ENCODE measurements at places on chromosomes 4 and X. TPM values are rescaled to one million over a fixed set of nuclear protein-coding genes. Genes with fewer than 3 reads are reported as not detected.

The XG gene
- total RNA-seq = not detected

DNA sequence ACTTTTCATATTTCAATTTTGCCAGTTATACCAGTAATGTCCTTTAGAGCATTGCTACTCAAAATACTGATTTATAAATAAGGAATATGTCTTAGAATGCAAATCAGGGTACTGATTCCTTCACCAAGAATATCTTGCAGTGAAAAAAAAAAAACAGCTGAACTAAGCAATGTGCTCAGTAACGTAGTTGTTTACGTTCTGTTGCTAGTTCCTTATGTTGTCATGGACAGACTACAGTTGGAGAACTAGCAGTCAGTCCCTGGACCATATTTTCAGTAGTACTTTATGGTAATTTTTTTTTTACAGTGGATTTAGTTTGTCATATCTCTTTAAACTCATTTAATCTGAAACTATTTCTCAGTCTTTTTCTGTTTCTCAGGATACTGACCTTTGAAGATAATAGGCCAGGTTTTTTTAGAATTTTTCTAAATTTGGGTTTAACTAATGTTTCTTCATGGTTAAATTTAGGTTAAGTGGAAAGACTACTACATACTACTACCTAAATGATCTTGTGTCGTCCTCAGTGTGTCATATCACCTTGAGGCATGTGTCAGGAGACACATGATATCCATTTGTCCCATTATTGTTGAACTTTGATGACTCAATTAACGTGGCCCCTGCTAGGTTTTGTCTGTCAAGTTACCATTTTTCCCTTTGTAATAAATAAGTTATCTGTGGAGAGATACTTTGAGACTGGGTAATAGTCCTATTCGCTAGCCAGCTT, 21.0 kb downstream of the SMARCAD1 start:
- DNase-seq = no peak
- no peak overlapping the region for H3K4me3 ChIP-seq
- H3K4me1 ChIP-seq = no peaks in the 10 kb centered on the region

The TEX11 gene
- total RNA-seq = not detected

DNA sequence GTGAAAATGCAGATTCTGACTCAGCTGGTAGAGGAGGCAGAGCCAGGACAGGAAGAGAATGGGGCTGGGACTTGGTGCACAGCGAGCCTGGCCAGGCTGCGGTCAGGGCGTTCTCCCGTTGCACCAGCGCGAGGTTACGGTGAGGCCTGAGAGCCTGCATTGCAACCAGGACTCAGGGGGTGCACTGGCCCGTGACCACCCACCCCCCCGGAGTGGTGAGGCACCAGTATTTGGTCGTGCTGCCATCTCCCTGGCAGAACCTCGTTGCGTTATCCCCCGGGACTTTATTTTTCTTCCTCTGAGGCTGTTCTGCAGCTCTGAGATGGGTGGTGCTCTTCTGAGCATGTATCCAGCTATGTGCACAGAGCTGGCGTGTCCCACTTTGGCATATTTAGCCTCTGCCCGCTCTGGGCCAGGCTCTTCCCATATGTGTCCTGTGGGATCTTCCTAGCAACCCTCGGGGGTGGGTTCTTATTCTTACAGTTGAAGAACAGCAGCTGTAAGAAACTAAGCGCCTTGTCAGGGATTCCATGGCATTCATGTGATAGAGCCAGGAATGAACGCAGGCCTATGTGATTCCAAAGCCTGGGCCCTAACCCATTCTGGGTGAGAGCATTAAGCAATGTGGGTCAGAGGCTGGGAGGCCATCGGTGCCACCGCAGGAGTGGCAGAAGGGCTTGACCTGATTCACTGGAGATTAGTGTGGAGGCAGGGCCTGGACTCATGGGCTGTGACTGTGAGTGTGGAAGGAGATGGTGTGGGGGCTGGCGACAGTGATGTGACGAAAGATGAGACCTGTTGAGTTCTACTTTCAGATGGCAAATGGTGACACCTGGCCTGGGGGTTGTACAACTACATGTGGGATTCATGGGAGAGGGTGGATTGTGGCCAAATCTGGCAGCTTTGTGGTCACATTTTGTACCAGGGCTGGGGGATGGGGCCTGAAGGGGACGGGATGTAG, 3.1 kb downstream of the TADA2B start:
- H3K36me3 ChIP-seq = no peaks in the 10 kb centered on the region
- no peaks in the 10 kb centered on the region for H3K27me3 ChIP-seq
- no peak overlapping the region for H3K27ac ChIP-seq
- peaks cover 52% of the 10 kb centered on the region for H3K4me1 ChIP-seq
- no peak for DNase-seq

DNA sequence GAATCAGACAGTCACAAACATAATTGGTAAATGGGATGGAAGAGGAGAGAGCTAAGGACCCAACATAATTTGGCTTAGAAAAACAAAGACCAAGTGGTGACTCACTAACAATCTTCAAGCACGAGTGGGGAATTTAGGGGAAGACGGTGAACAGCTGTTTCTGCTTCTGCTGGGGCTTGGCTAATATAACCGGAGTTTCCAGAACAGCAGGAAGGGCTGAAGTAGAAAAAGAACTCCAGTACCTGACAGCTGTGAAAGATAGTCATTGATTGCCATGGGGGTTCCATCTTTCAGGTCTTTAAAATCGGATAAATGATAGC, 290.9 kb upstream of the LDB2 start:
- no peaks in the 10 kb centered on the region for H3K4me1 ChIP-seq
- peak; percentile 73 for DNase-seq
- no peaks in the 10 kb centered on the region for H3K27me3 ChIP-seq
- no peak overlapping the region for H3K27ac ChIP-seq

DNA sequence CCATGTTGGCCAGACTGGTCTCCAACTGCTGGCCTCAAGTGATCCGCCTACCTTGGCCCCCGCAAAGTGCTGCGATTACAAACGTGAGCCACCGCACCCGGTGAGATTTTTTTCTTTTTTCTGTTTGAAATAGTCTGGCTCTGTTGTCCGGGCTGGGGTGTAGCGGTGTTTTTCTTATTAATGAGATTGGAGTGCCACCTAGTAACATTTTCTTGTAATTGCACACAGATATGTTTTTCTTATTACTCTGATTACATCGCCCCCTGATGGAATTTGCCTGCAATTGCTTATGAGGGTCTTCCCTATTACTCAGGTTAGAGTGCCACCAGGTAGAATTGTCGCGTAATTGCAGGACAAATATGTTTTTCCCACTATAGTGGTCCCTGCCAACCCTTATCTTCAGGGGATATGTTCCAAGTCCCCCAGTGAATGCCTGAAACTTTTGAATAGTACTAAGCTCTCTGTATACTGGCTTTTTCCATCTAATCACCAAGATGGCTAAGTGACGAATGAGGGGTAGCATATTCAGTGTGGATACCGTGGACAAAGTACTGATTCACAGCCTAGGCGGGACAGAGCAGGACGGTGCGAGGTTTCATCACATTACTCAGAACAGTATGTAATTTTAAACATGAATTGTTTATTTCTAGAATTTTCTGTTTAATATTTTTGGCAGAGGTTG, 8.6 kb upstream of the PDHA1 start:
- no peaks in the 10 kb centered on the region for H3K27me3 ChIP-seq
- DNase-seq = peak; percentile 14
- H3K27ac ChIP-seq = no peak overlapping the region
- H3K4me1 ChIP-seq = no peaks in the 10 kb centered on the region
- no peaks in the 10 kb centered on the region for H3K36me3 ChIP-seq

GRCh38 chrX:145623453-145623852, 194.2 kb upstream of the SLITRK2 start:
- H3K27me3 ChIP-seq = no peaks in the 10 kb centered on the region
- no peaks in the 10 kb centered on the region for H3K36me3 ChIP-seq
- no peaks in the 10 kb centered on the region for H3K4me1 ChIP-seq

DNA sequence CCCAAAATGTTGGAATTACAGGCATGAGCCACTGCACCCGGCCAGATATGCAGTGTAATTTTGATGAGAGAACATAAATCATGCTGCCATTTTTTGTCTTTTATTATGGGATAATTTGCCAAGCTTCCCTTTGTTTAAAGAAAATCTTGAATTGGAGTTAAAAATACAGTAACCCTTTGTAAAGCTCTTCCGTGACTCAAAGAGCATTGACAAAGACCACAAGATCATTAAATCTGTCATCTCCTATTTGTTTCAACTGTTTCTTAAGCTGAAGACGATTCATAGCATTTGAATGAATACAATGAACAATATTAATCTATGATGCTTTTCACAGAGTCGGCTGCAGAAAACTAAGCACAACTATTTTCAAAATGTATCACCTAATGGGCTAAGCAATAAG, 132.6 kb downstream of the ANAPC4 start:
- no peaks in the 10 kb centered on the region for H3K27me3 ChIP-seq
- H3K27ac ChIP-seq = no peak overlapping the region
- H3K36me3 ChIP-seq = no peaks in the 10 kb centered on the region
- no peak overlapping the region for H3K4me3 ChIP-seq
- no peak for DNase-seq

- H3K4me3 ChIP-seq = no peak overlapping the region
- H3K27me3 ChIP-seq = no peaks in the 10 kb centered on the region
- no peaks in the 10 kb centered on the region for H3K4me1 ChIP-seq
- H3K36me3 ChIP-seq = no peaks in the 10 kb centered on the region
Observed at GRCh38 chr4:53531585-53532224, 59.6 kb downstream of the LNX1 start.

DNA sequence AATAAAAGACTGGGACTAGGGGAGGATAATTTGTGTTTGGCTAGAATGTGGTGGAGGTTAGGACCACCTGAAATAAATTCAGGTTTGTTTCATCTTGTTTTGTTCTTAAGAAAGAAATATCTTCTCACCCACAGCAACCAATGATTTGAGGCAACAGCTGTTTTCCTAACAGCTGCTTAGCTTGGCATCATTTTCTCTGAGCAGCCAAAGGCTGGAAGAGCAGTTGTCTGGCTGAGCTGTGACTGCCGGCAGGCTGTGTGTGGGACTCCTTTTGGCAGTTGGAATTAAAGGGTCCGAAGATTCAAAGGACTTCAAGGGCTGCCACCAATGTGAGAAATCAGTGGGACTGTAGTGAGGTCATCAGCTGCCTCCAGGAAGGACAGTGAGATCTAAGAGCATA, 5.0 kb downstream of the TRIM75 start:
- H3K27me3 ChIP-seq = no peaks in the 10 kb centered on the region
- H3K36me3 ChIP-seq = no peaks in the 10 kb centered on the region
- DNase-seq = no peak
- H3K4me3 ChIP-seq = no peak overlapping the region
- no peak overlapping the region for H3K27ac ChIP-seq
- H3K4me1 ChIP-seq = no peaks in the 10 kb centered on the region

DNA sequence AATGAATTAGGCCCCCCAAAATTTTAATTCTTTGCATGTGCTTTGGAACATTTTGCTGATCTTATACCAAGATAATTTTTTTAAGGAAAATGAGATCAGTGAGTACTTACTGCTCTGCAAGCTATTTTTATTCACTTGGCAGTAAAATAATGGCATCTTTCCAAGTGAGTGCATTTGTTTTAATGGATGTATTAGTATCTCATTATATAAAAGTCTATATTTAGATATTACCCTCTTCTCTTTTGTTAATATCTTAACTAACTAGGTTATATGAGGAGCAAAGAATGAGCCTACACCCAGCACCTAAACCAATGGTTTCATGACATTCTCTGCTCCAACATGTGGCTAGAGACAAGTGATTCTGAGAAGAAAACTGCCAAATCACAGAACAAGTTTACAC, 21.1 kb upstream of the ARAF start:
- peak; percentile 50 for DNase-seq
- H3K27ac ChIP-seq = no peak overlapping the region
- no peak overlapping the region for H3K4me3 ChIP-seq
- no peaks in the 10 kb centered on the region for H3K4me1 ChIP-seq

GRCh38 chr4:88429401-88429800, 27.5 kb upstream of the HERC5 start:
- H3K27ac ChIP-seq = no peak overlapping the region
- DNase-seq = peak; percentile 10
- H3K27me3 ChIP-seq = no peaks in the 10 kb centered on the region
- peaks cover 23% of the 10 kb centered on the region for H3K36me3 ChIP-seq

- no peaks in the 10 kb centered on the region for H3K36me3 ChIP-seq
- no peak overlapping the region for H3K4me3 ChIP-seq
- no peaks in the 10 kb centered on the region for H3K27me3 ChIP-seq
- H3K4me1 ChIP-seq = no peaks in the 10 kb centered on the region
Observed at GRCh38 chr4:177016541-177017141, 223.9 kb upstream of the VEGFC start.

- no peak overlapping the region for H3K27ac ChIP-seq
- no peaks in the 10 kb centered on the region for H3K36me3 ChIP-seq
- DNase-seq = peak; percentile 4
Observed at GRCh38 chr4:161714931-161715330, 448.9 kb downstream of the FSTL5 start.

The HAUS3 gene
- total RNA-seq = 10.3 TPM

DNA sequence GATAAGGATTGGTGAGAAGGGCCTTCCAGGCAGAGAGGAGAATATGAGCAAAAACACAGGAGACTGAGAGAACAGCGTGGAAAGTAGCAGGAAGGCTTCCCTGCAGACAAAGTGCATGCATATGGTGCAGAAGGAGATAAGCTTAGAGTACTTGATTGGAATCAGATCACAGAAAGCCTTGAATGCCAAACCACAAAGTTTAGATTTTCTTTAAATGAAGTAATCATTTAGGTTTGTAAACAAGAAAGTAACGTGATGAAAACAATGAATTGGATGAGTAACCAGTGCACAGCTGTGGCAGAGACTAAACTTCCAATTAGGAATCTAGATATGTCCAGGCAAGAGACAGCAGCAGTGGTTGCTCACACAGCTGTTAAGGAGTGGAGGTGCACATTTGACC, 83.8 kb upstream of the C1QTNF7 start:
- DNase-seq = peak; percentile 47
- no peaks in the 10 kb centered on the region for H3K36me3 ChIP-seq
- no peak overlapping the region for H3K4me3 ChIP-seq
- peaks cover 25% of the 10 kb centered on the region for H3K4me1 ChIP-seq
- H3K27ac ChIP-seq = no peak overlapping the region
- no peaks in the 10 kb centered on the region for H3K27me3 ChIP-seq

- H3K27me3 ChIP-seq = no peaks in the 10 kb centered on the region
- no peaks in the 10 kb centered on the region for H3K4me1 ChIP-seq
- H3K36me3 ChIP-seq = no peaks in the 10 kb centered on the region
- peak; percentile 46 for DNase-seq
- peak overlapping the region; percentile 82 for H3K27ac ChIP-seq
- H3K4me3 ChIP-seq = no peak overlapping the region
Observed at GRCh38 chr4:7403001-7403400, 31.7 kb downstream of the PSAPL1 start.

DNA sequence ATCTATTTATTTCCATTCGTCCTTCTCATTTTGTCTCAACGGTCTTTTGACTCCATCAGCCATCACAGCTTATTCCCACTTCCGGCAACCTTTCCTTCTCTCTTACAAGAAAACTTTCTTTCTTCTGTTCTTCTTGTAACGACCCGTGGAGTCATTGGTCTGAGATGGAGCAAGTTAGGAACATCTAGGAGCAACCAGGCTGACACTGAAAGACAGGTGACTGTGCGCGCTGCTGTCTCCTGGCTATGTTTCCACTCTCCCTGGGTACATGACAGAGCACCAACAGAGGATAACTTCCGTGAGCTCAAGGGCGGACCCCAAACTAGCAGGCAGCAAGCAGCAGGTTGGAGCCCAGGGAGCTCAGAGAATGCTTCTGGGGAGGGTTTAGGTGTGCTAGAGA, 2.5 kb downstream of the FGF5 start:
- no peak overlapping the region for H3K27ac ChIP-seq
- no peak overlapping the region for H3K4me3 ChIP-seq
- H3K4me1 ChIP-seq = peaks cover 18% of the 10 kb centered on the region
- H3K36me3 ChIP-seq = no peaks in the 10 kb centered on the region
- DNase-seq = no peak
- H3K27me3 ChIP-seq = peaks cover 12% of the 10 kb centered on the region
